RWPE2 (cell line): ENCODE measurements at places on chromosomes 1 and 21.

DNA sequence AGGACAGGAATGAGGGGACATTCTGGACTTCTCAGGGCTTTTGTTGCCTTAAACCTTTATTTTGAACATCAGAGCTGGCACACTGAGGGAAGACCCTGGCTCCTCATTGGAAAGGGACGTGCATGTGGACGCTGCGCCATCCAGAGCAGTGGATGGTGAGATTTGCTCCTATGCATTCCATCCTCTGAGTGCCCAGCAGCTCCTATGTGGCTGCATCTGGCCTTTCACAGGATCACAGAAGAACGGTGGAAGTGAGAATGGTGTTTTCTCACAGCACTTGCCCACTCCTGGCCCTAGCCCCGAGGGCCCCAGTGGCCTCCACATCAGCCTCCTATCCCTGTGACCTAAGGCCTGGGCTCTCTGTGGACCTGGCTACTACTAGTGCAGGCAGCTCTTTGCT lies 20.6 kb upstream of the CCDC190 start:
- no peak for DNase-seq

GRCh38 chr1:235023711-235024439 lies 104.8 kb downstream of the TOMM20 start:
- DNase-seq: no peak

GRCh38 chr1:166907051-166907450 lies 31.0 kb upstream of the TADA1 start:
- DNase-seq: no peak

DNA sequence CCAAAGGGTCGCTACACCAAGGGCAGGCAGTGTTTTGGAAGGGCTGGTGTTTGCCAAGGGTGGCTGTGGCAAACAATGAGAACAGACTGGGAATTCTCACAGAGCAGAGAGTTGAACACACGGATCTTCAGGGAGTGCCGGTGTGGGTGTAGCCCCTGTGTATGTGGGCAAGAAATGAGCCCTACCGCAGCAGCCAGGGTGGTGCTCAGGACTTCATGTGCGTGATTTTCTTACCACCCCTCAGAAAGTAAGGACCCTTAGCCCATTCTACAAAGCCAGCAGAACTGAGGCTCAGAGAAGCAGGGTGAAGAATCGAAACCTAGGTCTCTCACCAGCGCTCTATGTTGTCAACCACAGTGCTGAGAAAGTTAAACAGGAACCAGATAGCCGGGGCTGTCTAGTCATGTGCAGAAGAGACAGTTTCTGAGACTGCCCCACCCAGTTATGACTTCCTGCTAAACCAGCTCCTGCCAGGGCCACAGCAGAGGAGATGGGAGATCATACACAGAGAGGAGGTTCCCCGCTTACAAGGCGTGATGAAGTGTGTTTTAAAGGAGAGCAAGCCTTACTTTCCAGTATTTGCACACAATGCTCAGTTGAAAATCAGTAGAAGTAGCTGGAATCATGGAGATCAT lies 21.9 kb upstream of the MORC3 start:
- no peak for DNase-seq

- no peak for DNase-seq
Observed at GRCh38 chr1:23869051-23869450, 961 bp upstream of the FUCA1 start.
